Stimulated activated CD4-positive, alpha-beta T cell treated with anti-CD3 and anti-CD28 coated beads, Interleukin-15, amount 100 ng/mL, for 48 hours (primary cell): ENCODE measurements at places on chromosomes 6 and 20.

DNA sequence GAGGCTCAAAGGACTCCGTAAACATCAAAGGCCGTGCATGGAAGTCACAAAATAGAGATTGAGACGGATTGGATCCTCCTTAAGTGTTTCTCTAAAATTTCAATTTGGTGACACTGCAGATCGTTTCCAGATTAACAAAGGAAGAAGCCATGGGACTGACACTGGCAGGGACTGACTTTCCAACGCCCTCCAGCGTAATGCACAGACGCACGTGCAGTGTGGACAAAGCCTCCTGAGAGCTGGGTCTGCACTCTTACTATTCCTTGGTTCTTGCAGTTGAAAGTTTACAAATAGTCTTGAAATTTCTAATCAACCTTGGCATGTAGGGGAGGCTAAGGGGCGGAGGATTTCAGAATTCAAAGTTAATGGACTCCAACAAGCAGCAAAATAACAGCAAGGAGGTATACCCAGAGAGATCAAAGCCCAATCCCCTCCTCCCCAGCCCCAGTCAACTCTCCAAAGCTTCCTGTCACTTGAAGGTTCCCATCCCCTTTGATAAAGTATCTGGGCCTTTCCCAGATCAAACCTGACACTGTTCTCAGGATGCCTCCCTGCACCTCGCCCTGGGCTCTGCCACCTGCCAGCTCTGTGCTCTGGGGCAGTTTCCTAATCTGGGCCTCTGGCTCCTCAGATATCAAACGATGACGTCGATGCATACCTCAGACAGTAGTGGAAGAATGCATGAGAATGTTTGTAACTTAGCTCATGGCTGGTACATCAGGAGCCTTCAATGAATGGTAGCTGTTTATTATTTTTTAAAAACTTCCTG, 106.5 kb upstream of the TRAF3IP2 start:
- DNase-seq, result no peak

DNA sequence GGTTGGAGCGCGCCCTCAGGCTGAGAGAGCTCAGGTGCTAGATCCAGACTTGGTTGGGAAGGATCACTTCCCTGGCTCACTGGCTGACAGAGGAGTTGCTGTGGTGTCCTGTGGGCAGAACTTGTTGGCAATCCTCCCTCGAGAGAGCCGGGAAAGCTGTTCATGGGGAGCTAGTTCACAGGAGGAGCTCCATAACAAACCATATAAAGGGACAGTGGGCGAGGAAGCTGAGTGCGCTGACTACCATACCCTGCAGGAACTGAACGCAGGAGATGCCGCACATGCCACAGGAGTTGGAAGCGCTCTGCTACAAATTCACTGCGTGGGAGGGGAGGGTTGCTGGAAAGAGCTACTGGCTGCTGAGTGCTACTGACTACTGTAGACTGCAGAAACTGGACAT, 243.2 kb downstream of the OGFRL1 start:
- no peak for DNase-seq

DNA sequence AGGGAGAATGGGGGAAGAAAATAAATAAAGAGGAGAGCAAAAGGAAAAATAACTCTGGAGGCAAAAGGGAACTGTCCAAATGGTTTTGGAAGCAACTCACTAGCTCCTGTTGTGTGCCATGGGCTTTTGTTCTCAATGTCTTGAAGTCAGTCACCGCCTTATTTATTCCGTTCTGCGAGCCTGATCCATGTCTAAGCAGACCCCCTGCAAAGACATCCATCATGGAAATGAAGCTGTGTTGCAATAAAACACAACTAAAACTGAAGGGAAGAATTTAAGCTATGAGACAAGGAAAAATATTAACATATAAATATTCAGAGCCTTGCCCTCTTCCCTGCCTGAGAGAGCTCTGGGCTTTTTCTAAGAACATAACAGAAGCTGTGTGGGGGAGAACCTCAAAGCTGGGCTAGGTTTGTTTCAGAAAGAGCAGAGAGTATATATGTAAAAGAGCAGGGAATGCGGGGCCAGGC, 373.2 kb upstream of the CNR1 start:
- no peak for DNase-seq

DNA sequence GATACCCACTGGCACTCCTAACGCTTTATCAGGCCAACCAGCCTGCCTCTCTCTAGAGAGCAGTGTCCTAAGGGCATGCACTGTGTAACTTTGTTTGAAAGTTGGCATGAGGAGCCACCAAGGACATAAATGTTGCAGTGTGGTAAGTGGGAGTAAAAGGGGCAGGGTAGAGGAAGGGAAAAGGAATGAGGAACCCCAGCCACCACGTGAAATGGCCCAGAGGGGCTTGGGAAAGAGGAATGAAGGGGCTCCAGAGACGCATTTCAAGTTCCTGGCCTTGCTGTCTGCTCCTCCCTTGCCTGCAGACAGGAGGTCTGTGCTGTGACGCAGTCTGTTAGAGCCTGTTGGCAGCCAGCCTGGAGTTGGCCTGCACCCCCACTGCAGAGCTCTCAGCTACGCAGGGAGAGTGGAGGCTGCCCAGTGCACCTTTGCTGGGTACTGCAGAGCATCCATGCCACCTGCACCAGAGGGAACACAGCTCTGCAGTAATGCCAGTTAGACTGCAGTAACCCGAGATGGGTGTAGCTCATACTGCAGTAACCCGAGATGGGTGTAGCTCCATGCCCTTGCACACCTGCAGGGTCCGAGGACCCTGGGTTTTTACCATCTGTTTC, 86.8 kb upstream of the SNAP25 start:
- no peak for DNase-seq

DNA sequence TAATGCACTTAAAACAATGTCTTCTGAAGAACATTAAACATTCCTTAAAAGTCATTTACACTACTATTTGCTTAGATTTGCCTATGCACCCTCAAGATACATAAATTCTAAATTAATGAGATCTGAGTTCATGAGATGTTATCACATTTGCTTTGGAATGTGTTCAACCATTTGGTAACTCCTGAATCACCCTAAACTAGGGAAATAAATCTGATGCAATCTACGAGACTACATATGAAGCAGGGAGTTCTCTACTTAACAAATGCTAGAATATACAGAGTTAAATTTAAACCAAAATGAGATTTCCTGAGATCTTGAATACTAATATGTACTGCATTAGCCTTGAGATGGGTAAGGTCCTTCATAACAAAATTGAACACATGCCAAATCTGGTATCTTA, 170.1 kb downstream of the CLIC5 start:
- DNase-seq, result no peak

DNA sequence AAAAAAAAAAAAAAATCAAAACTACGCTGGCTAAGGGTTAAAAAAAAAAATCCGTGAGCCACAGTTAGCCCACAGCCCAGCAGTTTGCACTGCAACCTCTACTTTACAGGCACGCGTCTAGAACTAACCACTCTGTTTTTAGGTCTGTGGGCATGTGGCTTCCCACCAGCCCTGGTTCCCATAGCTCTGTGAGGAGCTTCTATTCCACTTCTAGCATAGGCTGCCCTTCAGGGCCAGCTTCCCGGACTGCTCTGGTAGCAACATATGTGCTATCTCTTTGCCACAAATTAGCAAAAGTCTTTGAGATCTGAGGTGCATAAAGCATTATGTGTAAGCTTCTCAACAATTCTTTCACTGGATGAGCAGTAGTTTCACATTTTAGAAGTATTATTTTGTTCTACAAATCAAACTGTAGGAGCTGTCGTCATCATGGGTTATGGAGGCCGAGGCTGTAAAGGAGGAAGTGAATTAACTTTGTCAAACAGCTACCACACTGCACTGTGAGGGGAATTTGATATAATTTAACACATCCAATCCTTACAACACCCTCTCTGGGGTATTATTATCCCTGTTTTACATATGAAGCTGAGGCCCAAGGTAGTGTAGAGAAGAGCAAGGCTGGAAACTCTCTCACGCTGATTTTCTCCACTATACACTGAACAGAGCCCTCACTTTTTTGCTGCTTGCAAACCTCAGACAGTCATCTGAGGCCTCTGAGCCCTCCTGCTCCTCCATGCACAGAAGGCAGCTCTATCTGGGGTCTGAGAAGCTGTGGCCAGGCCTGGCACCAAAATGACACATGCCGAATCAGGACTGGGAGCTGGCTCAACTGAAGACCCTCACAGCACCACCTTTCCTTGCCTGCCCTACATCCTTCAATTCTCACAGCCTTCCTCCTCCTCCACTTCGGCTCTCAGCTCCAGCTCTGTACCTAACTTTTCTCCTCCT, 35.4 kb downstream of the MAN1A1 start:
- DNase-seq, result peak; percentile 14

DNA sequence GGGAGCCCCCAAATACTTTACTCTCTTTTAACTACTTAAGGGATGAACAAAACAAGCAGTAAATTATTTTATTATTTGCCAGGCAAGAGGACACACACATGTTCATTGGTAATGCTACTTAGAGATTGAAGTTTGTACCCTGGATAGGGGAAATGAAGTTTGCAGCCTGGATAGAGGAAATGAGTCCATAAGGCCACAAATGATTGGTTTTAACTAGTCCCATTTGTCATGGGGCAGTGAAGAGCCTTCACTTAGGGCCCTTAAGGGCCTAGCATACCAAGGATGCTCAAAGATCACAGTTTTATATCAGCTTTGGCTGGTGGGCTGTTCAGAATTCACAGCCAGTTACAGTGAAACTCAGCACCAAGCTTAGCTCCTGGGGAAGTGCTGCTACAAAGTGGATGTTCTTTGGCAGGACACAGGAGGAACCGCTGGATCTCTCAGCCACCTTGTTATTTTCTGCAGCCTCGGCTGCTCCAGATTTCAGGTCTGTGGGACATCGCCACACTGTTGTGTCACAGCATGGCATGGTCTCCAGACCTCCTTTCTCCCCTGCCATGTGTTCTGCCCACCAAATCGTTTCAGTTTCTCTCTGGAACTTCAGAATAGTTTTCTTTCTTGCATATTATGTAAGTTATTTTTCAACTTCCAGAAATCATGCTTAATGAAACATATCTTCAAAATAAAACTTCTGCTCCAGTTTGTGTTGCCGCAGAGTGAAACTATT, 41.8 kb downstream of the NCOA7 start:
- DNase-seq, result no peak

DNA sequence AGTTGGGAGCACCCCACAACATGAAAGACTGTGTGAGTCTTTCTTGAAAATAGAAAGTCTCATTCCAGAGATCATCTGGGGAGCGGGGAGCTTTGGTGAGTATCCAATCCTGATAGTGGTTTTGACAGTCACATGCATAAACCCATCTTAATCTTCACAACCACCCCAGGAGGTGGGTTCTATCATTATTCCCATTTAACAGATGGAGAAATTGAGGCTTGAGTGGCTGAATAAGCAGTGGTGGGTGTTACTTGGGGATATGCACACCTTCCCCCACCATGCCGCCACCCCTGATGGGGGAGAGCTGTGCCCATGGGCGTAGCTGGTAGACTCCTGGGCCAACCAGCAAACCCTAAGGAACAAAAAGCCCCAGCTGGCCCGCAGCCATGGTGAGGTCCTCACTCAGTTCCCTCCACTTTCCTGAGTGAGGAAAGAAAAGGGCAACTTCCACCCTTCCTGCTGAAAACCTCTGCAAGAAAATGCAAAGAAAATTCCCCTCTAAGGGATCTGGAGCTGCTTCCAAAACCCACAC, 99.8 kb downstream of the SNX5 start:
- DNase-seq, result no peak

DNA sequence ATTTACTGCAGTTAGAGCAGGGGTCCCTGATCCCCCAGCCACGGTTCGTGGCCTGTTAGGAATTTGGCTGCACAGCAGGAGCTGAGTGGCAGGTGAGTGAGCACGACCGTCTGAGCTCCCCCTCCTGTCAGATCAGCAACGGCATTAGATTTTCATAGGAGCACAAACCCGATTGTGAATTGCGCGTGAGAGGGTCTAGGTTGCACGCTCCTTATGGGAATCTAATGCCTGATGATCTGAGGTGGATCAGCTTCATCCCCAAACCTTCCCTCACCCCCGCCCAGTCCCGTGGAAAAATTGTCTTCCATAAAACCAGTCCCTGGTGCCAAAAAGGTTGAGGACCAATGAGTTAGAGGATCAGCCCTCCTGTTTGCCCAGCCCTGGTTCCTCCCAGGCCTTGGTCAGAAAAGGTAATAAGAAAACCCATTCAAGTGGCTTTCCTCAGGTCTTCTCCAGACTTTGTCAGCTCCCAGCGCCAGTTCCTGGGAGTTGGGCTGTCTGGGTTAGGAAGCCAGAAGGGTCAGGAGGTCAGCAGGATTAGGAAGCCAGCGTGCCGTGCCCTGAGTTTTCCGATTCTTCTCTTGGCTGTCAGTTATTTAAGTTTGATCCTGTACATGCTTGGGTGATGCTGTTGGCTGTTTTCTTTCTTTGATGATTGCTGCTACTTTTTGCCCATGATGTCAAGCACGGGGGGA, 139.9 kb upstream of the PMEPA1 start:
- DNase-seq, result no peak

GRCh38 chr20:37351689-37352607, 6.0 kb downstream of the SRC start:
- DNase-seq, result no peak

DNA sequence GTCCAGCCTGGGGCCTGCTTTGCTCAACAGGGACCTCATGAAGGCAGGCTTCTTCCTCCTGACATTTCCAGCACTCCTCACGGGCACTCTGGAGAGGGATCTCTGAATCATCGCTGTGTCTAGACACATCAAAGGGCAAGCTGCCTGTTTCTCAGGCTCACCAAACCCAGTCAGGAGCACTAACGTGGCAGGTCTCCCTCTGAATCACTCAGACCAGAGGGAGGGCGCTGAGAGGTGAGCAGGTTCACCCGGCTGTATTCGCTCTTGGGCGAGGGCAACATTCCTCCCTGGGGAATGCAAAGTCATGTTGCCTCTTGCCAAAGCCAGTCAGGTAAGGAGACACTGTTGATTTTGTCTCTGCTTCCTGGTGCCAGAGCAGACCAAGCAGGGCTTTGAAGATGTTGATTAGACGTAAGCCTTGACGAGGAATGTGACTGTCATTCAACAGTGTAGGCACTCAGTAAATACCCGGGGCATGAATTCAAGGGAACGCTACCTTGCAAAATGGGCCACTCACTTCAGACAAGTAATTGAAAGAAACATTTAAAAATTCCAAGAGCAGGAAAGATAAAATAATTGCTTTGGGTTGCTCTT, 50.1 kb downstream of the CYP24A1 start:
- DNase-seq, result no peak

GRCh38 chr6:25954756-25955155, 7.8 kb upstream of the TRIM38 start:
- no peak for DNase-seq

DNA sequence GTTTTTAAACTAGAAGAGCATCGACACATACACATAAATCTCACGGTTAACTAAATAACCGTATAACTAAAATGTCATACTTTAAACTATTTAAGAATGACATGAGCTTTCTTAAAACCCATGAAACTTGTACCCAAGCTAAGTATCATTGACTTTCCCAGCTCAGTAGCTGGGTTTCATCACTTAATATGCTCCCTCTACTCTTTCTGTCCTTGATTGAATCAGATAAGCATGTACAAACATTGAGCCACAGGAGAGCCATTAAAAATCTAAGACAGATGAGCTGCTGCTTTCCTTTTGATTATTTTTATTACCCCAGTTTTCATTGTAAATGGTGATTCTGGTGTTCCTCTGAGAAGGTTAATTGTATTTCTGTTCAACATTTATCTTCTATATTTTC, 115.8 kb downstream of the FOXO3 start:
- no peak for DNase-seq
